Tracheal epithelial cell (primary cell): ENCODE measurements at places on chromosomes 3 and 15. TPM values are rescaled to one million over a fixed set of nuclear protein-coding genes. Genes with fewer than 3 reads are reported as not detected.

Gene C3orf85
- total RNA-seq, result not detected in 2 replicates

Gene ROPN1
- total RNA-seq, result not detected in 2 replicates

Gene A4GNT
- total RNA-seq, result not detected in 2 replicates

Gene SEMA3G
- total RNA-seq, result under 0.01 and 1.7 TPM in 2 replicates

Gene MRPS22
- 72.5 and 91.1 TPM in 2 replicates for total RNA-seq

Gene RTP4
- 0.48 TPM in 1 of 2 replicates, not detected in the other for total RNA-seq

Gene CIAO2A
- total RNA-seq, result 64.8 and 68.6 TPM in 2 replicates

Gene CYP1A1
- 0.64 and 3.4 TPM in 2 replicates for total RNA-seq

Gene NSUN3
- total RNA-seq, result 5.8 and 9.2 TPM in 2 replicates

Gene DLL4
- under 0.01 TPM in 1 of 2 replicates, not detected in the other for total RNA-seq

Gene FGF12
- 0.24 TPM in 1 of 2 replicates, not detected in the other for total RNA-seq

Gene TM6SF1
- 2.7 and 2.8 TPM in 2 replicates for total RNA-seq

Gene LRRC49
- total RNA-seq, result 4.5 and 12.5 TPM in 2 replicates

Gene ATP2B2
- total RNA-seq, result under 0.01 TPM in 1 of 2 replicates, not detected in the other

Gene NANOGP8
- total RNA-seq, result 0.24 TPM in 1 of 2 replicates, not detected in the other

Gene PSTPIP1
- total RNA-seq, result 0.72 TPM in 1 of 2 replicates, not detected in the other

Gene TEX55
- not detected in 2 replicates for total RNA-seq

Gene TGM4
- total RNA-seq, result 0.48 TPM in 1 of 2 replicates, not detected in the other

Gene SAMMSON
- not detected in 2 replicates for total RNA-seq

Gene TRPM7
- total RNA-seq, result 27.7 and 38.6 TPM in 2 replicates

Gene P2RY12
- total RNA-seq, result not detected in 2 replicates

Gene AMIGO3
- 0.21 TPM in 1 of 2 replicates, not detected in the other for total RNA-seq

Gene CPNE9
- total RNA-seq, result not detected in 2 replicates

Gene KATNBL1
- total RNA-seq, result 43.6 and 53.3 TPM in 2 replicates

Gene BCL2A1
- total RNA-seq, result 24.8 TPM in 1 of 2 replicates, not detected in the other

Gene P3H2
- 9.0 and 18.1 TPM in 2 replicates for total RNA-seq

Gene LRRK1
- 6.2 and 9.2 TPM in 2 replicates for total RNA-seq

Gene GATA2
- under 0.01 TPM in 1 of 2 replicates, not detected in the other for total RNA-seq

Gene UBAP1L
- total RNA-seq, result 0.43 and 0.72 TPM in 2 replicates

Gene GOLGA8S
- total RNA-seq, result not detected in 2 replicates

Gene ACVR2B
- 5.3 and 6.0 TPM in 2 replicates for total RNA-seq

Gene GP9
- not detected in 2 replicates for total RNA-seq

Gene SLC24A5
- total RNA-seq, result not detected in 2 replicates

Gene GUCA1C
- total RNA-seq, result not detected in 2 replicates

Gene GNAT1
- 0.43 TPM in 1 of 2 replicates, not detected in the other for total RNA-seq

Gene C2CD4A
- total RNA-seq, result 0.21 and 0.48 TPM in 2 replicates
